ENCODE measurements at places on chromosomes 1 and 21.

DNA sequence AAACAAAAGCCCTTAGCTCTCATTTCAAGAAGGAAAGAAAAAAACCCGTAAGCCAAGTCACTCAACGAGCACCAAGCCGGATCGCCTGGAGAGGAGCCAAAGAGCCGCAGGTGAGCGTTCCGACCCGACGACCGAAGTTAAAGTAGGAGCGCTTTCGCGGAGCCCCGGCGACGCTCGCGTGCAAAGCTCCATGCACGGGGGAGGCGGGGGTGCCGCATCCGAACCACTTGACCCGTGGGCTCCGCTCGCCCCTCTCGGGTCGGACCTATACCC, 382 bp downstream of the GPBP1L1 start:
- DNase-seq: peak; percentile 33

GRCh38 chr1:67586596-67586995, 98.4 kb upstream of the GADD45A start:
- DNase-seq: no peak

DNA sequence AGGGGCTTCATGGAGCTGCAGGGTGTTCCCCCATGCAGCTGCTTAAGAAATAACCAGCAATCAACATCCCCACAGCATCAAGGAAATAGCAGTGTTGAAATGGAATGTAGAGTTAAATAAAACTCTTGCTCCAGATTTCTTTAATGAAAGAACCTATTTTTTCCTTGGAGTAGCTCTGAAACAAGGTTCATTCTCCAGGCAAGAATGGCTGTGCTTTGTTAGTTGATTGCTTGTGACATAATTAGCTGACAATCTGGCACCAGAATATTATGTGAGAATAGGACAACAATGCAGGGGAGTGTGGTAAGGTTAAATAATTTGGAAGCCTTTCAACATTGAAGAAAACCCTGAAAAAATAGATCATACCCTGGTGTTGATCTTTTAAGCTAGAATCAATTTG, 254.2 kb upstream of the RRP15 start:
- no peak for DNase-seq

GRCh38 chr1:26154750-26155149, 4.1 kb upstream of the FAM110D start:
- no peak for DNase-seq

- no peak for DNase-seq
These were observed 227.1 kb downstream of the LRRC7 start for GRCh38 chr1:69794831-69795230.

GRCh38 chr1:165862448-165862847, 35.0 kb downstream of the UCK2 start:
- DNase-seq: no peak

DNA sequence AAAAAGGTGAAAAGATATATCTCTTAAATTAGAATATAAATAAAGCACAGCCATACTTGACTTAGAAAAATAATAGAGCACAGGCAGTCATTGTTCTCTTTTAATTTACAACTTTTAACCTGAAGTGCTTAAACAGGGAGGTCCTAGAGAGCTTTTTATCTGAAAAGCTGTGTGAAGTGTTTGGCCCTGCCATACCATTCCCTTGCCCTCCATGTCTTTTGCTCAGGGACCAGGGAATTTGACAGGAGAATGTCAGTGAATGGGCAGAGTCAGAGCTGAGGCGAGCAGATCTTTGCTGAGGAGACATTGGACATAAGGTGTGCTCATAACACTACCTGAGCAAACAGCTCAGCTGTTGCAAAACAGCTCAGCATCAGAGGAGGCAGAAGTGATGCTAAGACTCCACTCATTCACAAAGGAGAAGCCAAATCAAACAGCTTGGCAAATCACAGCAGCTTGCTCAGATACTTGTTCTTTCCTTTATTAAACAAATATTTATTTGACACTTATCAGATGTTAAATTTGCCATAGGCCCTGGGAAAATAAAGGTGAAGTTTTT, 14.9 kb upstream of the MGST3 start:
- no peak for DNase-seq

DNA sequence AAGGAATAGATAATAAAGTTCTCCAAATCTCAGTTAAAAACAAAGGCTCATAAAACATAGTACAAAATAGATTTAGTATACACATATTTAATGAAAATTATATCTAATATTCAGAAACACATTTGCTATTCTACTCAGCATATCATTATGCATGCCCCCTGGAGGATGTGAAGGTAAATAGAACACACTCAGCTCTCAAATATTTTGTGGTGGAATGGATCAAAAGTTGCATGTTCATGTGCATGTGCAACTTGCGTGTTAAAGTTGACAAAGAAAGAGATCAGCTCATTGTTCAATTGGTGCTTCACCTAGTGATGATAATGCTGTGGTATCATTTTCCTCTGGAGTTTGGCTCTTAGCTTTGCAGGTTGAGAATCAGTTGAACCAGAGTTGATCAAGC, 4.9 kb upstream of the ZNF644 start:
- DNase-seq: no peak

DNA sequence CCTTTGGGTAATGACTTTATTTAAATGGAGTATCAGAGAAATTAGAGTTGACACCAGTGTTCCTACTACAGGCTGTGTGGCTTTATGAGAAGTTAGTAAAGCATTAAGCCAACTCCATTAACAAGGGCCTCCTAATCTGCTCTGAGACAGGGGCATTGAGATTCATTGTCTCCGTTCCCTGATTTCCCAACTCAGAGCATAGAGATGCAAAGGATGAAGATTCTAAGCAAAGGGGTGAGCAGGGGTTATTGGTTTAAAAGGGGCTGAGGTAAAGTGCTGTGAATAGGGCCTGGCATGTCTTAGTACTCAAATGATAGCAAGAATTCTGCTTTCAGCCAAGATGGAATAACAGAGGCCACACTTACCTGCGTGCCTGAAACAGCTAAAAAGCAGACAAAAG, 428.4 kb downstream of the PTPRU start:
- DNase-seq: no peak

DNA sequence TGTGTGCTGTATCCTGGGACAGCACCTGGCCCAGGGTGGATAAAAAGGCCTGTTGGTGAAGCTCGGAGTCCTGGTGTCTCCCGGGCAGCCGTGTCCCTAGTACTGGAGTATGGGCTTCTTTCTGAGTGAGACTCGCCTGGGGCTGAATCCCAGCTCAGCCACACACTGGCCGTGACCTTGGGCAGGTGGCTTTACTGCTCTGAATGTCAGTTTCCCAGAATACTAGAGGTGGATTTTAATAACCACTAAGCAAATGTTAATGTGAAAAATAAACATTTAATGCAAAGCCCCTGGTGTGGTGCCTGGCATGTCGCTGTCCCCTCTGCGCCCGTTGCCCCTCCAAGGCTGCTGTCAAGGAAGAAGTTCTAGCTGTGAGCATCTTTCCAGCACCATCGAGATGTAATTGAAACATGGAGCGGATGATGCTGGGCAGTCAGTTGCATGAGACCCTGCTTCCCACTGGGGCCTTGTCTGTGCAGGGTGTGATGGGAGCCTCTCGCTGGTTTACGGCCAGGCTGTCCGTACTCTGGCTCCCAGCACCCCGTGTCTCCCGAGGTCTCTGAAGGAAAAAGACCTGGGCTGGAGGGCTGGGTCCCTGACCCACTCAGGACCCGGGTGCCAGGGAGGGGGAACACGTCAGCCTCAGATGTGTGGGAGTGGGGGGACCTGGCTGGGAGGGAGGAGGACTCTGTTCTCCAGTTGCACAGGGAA, 527.8 kb downstream of the MATN1 start:
- DNase-seq: no peak

- no peak for DNase-seq
These were observed 2.6 kb downstream of the ALPL start for GRCh38 chr1:21511579-21512522.

- DNase-seq: no peak
These were observed 24.0 kb downstream of the TEX35 start for GRCh38 chr1:178536844-178537371.

- DNase-seq: no peak
These were observed 55.0 kb downstream of the ANKRD13C start for GRCh38 chr1:70299472-70299871.

DNA sequence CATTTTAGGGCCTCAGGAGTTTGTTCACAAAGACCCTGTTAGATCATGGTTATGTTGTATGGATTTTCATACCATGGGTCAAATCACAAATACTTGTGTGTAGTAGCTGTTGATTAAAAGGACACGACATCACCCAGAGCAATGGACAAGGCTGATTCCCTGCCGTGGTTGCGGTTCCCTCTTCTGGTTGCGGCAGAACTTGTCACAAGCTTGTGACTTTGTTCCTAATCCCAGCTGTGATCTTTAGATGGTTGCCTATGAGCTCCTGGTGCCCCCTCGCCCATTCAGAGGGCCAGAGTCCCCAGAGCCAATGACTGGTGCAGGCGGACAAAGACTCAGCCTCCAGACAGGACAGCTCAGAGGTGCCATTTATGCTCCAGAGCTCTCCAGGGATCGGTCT, 11.8 kb upstream of the SDHB start:
- DNase-seq: no peak

DNA sequence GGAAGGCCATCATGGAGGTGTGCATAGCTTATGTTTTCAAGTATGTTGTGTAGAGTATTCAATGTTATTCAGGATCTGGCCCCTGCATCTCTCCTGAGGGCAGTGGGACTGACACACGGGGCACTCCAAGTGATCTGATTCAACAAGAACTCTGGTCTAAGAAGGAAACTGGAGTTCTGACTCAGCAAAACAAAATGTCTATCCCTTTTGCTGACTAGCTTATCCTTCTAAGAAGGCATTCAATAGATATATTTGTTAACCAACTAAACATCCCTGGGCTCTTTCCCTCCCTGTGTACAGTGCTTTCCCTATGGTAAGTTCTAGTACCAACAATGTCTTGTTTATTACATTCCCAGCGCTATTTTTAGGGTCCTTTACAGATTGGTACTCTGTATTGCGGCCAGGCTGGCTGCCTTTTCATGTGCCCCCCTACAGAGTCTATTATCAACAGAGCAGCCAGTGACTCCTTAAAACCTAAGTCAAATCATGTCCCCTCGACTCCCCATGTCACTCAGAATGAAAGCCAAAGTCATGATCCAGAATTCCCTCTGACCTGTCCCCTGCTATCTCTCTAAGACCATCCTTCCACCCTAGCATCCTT, 304.9 kb downstream of the KCNH1 start:
- no peak for DNase-seq

DNA sequence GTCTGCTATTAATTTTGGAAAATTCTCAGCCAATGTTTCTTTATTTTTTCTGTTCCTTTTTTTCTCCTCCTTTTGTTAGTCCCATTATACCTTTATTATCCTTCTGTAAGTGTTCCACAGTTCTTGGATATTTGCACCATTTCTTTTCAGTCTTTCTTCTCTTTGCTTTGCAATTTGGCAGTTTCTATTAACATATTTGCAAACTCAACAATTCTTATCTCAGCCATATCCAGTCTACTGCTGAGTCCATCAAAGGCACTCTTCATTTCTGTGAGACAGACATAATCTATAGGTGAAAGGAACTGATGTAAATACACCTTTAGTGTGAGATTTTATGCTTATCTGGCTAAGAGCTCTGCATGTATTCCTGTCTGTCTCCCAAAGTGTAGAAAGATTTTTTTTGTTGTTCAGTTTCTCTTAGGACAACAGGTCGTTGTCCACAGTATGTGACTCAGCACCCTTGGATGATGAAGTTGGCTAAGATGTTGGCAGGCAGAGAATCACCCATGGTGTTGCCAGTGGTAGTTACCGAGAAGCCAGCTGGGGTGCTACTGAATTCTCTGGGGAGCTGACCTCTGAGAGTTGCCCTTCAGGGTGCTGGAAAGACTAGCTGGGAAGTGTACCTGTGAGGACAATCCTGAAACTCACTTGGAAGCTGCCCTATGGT, 38.4 kb downstream of the LEPR start:
- no peak for DNase-seq

DNA sequence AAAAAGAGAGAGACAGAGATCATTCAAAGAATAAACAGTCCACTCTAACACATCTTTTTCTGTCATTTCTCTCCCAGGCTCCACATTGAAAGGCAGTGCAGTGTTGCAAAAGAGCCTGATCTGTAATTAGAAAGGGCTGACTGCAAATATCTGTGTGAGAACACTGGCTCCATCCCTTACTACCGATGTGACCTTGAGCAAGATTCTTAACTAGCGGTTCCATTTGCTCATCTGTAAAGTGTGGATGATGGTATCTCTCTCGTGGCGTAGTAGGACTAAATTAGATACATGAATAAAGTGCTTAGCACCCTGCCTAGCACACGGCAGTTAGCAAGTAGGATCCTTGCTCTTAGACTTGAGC, 26.9 kb upstream of the SLC44A3 start:
- no peak for DNase-seq

DNA sequence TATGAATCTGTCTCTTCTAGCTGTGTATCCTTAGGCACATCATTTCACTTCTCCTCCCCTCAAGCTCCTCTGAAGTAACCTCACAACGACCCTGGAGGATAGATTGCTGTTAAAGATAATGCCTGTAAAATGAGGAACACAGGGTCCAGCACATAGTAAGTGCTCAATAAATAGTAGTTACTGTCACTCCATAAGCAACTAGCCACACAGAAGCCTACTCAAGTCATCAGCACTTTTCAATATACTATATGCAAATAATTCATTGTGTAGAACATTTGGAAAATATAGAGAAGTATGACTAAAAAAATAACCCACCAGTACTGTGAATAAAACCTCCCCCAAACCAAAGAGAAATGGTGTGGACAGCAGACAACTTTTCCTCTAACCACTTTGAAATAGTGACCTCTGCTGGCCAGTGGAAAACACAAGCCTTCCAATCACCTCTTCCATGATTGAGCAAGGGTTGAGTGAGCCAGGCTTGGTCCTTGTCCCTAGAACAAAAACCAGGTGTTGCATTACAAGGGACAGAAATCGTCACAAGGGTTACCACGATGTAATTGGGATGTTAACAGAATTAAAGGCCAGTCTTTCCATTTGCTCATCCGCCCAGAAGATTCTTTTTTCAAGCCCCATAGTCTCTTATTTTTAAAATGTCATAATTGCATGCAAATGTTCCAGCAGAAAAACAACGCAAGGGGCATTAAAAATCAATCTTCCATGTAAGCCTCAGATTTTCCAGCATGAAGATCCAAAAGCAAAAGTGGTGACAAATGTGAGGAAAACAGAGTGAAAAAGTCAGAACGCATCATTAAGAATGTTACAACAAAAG, 15.7 kb upstream of the GLIS1 start:
- no peak for DNase-seq

DNA sequence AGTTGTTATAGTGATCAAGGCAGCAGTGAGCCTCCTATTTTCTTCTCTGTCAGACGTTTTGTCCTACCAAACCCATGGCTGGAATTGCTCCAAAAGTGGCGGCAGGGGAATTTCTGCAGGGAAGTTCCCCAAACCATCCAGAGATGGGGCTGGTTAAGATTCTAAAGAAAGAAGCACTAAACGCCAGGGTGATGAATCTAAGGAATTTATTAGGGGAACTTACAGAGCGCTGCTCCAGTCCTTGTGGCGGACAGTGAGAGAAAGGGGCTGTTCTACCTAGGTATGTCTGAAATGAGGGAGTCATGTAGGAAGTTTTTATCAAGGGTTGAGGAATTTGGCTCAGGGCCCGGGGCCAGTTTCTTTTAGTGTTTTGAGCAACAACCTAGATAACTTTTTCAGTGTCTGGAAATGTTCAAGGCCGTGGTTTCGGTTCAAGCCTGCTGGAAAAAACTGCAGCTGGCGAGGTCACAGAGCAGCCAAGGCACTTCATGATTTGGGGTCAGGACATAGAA, 222.4 kb upstream of the B3GALT2 start:
- DNase-seq: no peak

All from stimulated activated CD8-positive, alpha-beta memory T cell treated with anti-CD3 and anti-CD28 coated beads, Interleukin-2, amount 100 ng/mL, for 48 hours (primary cell).